Left ventricle myocardium inferior (tissue), 1 donor: ENCODE measurements at places on chromosomes 6 and 20. TPM values are rescaled to one million over a fixed set of nuclear protein-coding genes. Genes with fewer than 3 reads are reported as not detected.

ARMH2 gene
- total RNA-seq, result not detected

MARCKS gene
- total RNA-seq, result 21.0 TPM

LTV1 gene
- 12.9 TPM for total RNA-seq

SEC23B gene
- 9.7 TPM for total RNA-seq

MAN1A1 gene
- total RNA-seq, result 19.7 TPM

TREML1 gene
- total RNA-seq, result not detected

CCN2 gene
- total RNA-seq, result 33.0 TPM

CCM2L gene
- 7.5 TPM for total RNA-seq

FOXQ1 gene
- not detected for total RNA-seq

SERPINB6 gene
- total RNA-seq, result 233 TPM
